LoVo (cell line): ENCODE measurements at places on chromosomes 2 and 18.

DNA sequence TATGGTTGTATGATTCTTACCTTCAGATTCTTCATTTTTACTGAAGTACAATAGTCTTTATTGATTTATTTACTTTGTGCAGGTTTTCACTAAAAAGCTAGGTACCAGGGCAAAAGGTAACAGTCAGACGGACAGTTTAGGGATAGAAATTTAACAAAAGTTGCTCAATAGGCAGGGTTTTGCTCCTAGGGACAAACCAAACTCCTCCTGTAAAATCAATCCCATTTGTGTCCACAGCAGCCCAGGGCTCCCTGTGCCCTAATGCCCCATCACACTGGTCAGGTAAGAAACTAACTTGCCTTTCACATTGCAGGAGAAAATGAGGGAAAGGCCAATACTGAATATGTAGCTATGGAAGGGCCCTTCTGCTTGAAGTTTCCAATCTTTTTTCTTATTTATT is 410.9 kb downstream of the EPHA4 start:
- no peak for DNase-seq

- DNase-seq, result no peak
Observed at GRCh38 chr2:198715302-198715835, 742.4 kb downstream of the SATB2 start.

- DNase-seq, result no peak
Observed at GRCh38 chr18:63752636-63753035, 22.6 kb upstream of the SERPINB7 start.

- DNase-seq, result no peak
Observed at GRCh38 chr2:20165677-20166509, 59.0 kb downstream of the SDC1 start.

- DNase-seq, result no peak
Observed at GRCh38 chr2:144237830-144238627, 281.9 kb downstream of the ZEB2 start.

DNA sequence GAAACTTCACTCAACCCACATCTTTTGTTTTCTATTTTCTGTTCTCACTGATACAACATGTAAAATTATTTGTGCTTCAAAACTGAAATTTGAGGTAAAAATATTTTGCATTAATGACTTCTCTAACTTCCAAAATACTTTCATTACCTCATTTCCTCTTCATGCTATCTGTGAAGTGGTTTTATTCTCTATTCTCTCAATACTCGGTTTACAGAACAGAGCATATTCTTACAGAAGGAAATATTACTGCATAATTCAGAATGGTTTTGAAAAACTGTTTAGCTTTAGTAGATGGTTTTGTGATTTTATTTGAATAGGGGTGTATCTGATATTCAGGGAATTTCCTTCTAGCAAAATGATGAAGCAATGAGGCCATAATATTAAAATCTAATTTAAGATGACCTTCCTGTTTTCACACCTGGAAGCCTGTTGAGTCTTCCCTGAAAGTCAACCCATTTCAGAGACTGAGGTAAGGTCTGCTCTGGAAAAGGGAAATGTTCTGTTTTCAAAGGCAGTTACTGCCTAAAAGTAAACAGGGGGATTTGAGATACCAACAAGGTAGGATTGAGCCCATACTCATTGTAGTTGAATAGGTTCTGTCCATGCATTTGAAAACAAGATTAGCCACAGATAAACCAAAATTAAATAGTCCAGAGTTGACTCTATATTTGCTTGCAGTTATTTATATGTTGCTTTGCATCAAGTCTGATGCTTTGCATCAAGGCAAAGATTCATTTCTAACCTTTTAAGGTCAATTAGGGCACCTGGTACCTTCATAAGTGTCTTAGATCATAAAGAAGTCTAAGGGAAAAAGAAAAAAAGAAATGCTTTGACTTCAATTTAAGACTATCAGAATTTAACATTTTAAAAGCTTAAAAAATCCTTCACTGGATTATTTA is 50.8 kb upstream of the PEX13 start:
- DNase-seq, result no peak

- no peak for DNase-seq
Observed at GRCh38 chr18:37710726-37711125, 145.1 kb upstream of the CELF4 start.

- DNase-seq, result no peak
Observed at GRCh38 chr18:48745293-48745692, 205.5 kb downstream of the SMAD7 start.
